Stimulated activated naive CD4-positive, alpha-beta T cell treated with Interleukin-2 at 50 U/mL for 16 hours (primary cell): ENCODE measurements at places on chromosomes 16 and 17.
A peak's percentile ranks its signal among the peaks of the same experiment; 100 is the strongest.

DNA sequence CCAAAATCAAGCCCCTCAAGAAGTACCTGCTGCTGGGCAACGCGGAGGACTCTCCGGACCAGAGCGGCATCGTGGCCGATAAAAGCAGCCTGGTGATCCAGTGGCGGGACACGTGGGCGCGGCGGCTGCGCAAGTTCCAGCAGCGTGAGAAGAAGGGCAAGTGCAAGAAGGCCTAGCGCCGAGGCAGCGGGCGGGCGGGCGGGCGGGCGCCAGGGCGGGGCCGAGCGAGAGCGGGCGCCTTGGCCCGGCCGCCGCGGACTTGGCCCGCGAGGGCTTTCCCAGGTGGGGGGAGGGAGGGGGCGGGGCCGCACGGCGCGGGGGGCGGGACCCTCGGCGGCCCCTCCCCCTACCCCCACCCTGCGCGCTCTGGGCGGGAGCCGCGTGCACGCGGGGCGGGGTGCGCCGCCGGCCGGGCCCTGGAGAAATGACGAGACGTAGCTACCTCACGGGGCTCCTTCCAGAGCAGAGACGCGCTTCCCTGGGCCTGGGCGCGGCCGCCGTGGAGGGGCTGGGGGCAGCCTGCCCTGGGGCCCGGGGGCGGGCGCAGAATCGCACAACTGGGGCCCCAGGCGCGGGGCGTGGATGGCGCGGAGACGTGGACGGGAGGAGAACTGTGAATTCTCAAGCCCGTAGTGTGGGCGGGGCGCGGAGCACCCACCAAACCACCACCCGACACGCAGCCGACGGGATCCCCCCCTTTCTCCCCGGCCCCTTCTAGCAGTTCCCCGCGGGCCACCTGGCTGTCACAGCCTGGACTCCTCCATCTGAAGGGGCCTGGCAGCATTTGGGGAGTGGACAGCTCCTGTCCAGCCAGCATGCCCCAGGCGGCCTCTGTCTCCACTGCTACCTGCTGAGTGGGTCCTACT, 218.7 kb downstream of the NTN1 start:
- peak; percentile 75 for DNase-seq

DNA sequence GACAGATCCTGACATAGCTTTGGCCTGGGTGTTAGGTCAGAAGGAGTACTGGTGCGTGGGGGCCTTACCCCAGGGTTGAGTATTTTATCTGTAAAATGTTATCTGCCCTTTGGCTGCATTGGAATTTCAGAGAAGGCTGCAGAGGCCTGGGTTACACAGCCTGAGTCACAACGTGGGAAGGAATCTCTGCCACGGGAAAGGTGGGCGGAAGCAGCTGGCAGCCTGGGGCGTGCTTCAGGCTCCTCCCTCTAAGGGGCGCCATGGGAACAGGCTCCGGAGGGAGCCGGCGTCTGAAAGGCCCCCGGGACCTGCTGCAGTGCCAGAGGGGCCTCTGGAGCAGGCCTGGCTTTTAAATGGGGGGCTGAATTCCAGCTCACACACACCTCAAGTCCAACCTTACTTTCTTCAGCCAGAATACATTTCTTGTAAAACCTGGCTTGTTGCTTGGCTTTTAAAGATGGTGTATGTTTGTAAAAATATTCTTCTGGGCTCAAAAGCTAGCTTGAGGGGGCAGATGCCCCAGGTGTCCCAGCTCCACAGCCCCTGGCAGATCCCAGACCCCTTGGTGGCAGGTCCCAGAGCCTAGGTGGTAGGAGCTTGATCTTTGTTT, 142.2 kb downstream of the RAB11FIP4 start:
- DNase-seq = peak; percentile 16

GRCh38 chr17:55005520-55005919, 37.0 kb downstream of the STXBP4 start:
- DNase-seq = no peak

DNA sequence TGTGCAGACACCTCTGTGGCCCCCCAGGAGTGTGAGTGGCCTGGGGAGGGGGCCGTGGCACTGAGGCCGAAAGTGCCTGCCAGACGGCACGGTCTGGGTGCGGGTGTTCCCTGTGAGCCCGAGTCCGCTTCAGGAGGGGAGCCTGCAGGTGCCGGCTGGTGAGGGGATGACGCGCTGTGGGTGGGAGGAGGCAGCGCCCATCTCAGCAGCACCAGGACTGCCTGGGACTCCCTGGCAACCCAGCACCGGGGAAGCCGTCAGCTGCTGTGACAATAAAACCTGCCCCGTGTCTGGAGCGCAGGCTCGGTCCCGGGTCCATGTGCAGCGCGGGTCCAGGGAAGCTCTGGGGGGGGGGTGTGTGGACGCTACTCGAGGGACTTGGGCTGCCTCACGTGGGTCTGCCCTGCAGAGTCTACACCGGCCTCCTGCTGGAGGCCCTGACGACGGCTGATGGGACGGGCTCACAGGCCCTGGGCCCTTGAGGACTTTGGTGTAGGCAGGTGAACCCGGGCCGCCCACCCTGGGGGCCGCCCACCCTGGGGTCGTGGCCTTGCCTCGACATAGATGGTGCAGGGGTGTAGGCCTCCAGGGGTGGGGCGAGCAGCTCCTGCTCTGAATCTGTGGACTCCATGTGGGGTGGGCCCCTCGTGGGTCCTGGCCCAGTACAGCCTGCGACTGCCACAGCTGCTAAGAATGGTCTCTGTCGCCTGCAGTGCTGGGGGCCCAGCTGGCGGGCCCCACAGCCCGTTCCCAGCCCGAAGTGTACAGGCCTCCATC, 5.9 kb upstream of the RAB40C start:
- no peak for DNase-seq

- DNase-seq = peak; percentile 11
Measured at GRCh38 chr17:74779501-74779900, 3.4 kb upstream of the NAT9 start.

GRCh38 chr16:9077091-9077809, 14.2 kb upstream of the HAPSTR1 start:
- no peak for DNase-seq

- DNase-seq = no peak
Measured at GRCh38 chr17:82088838-82089722, 9.0 kb downstream of the FASN start.

GRCh38 chr16:88697831-88698615, 8.2 kb downstream of the RNF166 start:
- no peak for DNase-seq

DNA sequence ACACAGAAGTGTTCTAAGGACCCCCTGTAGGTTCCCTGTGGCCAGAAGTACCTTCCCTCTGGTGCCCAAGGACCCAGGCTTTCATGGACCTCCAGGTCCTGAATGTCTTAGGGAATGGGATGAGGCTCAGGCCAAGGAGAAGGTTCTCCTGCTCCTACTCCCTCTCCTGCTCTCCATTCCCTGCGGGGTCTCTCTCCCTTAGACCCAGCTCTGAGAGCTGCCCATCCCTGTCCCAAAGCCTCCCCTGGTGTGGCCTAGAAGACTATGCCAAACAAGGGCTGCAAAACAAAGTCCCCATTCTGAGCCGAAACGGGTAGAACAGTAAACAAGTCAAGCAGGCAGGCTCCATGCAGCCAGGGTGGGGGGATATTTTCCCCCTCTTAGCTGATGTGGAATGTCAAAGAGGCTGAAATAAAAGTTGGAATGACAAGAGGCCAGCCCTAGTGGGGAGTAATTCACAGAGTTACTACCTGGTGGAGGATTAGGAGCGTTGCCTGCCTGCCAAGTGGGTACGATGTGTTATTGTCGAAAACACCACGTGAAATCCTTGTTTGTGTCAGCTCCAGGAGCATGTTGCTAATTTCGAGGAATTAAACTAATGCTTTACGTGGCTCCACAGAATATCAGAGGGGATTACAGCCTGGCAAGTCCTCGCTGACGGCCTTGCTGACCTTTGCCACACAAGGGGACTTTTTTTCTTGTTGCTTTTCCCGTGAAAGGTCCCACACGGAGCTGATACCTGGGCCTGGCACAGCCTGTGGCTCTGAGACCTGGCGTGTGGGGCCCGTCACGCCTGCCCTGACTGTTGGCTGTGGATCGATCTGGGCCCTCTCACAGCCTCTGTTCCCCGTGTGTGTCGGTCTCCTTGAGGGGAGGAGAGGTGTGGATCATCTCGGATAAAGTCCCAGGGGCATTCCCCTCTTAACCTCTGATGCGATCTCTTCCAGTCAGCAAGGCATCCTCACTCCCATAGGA, 2.9 kb downstream of the WFIKKN2 start:
- DNase-seq = no peak

- DNase-seq = no peak
Measured at GRCh38 chr16:57889522-57889921, 81.4 kb downstream of the CNGB1 start.

DNA sequence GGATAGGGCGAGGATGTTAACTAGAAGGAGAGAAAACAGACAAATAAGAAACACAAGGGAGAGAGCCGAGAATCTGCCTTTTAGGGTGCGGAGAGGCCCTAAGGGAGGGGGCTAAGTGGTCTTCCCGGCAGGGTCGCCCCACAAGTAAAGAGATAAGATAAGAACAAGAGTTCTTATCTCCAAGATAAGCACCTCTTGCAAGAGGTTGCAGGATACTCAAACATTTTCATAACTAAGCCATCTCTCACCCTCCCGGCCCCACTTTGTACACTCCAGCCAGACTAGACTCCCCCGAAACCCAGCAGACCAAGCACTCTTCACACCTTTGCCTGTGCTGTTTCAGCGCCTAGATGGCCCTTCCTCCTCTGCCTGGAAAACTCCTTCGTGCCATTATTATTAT, 14.3 kb downstream of the ZNF319 start:
- no peak for DNase-seq

- no peak for DNase-seq
Measured at GRCh38 chr17:72249441-72249840, 128.6 kb downstream of the SOX9 start.

- DNase-seq = no peak
Measured at GRCh38 chr17:66836063-66837005, 1.4 kb downstream of the CACNG5 start.

DNA sequence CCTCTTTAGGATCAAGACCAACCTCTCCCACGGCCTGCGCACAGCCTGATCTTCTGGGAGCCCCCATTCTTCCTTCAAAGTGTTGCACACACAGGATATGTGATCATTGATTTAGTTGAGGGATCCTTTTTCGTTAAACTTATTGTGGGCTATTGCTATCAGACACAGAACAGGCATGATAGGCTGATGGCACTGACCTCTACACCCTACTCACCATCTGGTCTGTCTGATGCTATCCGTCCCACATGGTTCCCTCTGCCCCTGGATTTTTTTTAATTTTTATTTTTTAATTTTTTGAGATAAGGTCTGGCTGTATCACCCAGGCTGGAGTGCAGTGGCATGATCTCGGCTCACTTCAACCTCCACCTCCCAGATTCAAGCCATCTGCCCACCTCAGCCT, 19.2 kb upstream of the LITAF start:
- DNase-seq = no peak

- no peak for DNase-seq
Measured at GRCh38 chr16:30665155-30665829, 7.1 kb downstream of the FBRS start.

DNA sequence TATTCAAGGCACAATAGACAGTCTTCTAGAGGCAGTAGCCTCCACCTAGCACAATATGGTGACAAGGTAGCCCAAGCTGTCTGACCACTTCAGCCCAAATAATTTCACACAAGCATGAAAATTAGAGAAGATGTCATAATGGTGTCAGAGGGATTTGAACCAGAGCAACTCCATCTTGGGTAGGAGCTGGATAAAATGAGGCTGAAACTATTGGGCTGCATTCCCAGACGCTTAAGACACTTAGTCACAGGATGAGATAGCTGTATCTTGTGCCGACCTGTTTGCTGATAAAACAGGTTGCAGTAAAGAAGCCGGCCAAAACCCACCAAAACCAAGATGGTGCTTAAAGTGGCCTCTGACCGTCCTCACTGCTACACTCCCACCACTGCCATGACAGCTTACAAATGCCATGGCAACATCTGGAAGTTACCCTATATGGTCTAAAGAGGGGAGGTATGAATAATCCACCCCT, 192.6 kb downstream of the CPPED1 start:
- DNase-seq = no peak

- DNase-seq = no peak
Measured at GRCh38 chr17:48153691-48154358, 46.3 kb downstream of the SNX11 start.

- no peak for DNase-seq
Measured at GRCh38 chr16:10859020-10859419, 18.0 kb upstream of the CIITA start.

DNA sequence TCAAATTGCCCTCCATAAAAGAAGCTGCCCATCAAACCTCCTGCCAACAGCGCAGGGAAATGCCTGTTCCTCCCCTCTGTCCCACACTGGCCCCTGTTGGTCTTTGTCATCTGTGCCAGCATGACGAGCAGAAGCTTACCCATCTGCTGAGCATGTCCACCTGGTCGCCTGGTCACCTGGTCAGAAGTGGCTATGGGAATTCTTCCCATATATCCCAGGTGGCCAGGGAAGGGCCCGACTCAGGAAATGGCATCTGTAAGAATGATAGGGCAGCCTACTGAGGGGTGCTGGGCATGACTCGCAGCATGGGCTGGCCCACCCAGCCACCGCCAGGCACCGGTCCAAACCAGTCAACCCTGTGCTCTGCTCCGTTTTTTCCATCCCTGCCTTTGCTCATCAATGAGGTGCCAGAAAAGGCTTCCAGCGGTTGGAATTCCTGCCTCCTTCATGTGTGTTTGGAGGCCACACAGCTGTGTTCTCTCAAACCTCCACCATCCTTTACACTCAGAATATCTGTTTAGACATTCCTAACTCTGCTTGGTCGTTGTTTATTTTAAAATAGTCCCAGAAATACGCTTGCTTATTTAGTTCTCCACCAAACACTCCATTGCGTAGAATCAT, 145.2 kb downstream of the CLEC16A start:
- DNase-seq = no peak

DNA sequence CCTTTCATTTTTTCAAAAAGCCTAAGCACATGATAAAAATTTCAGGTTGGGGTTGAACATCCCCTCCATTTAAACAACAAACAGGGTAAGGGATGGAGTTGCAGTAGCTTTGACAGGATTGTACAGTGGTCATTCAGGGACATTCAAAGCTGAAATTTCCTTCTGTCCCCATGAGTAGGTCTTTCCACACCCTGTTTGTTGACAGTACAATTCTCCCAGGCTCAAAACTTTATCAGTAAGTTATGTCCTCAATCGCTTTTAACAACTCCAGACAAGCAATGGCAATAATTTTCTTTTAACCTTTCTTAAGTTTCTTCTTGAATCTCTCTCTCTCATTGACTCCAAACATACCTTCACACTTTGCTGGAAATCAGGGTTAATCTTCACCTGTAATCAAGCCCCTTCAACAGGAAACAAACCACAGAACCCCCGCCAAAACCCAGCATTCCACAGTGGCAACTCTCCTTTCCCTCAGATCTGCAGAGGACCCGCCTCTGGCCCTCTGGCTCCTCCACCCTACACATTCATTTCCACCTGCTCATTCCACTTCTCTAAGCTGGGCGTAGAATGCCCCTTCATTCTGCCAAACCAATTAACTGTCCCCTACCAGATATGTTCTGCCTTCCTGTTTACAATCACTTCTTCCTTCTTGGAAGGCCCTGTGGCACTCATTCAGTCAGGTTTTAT, 20.7 kb downstream of the TXNDC11 start:
- no peak for DNase-seq

GRCh38 chr16:13331918-13332317, 430.5 kb downstream of the SHISA9 start:
- no peak for DNase-seq
